T47D (cell line): ENCODE measurements at places on chromosomes 11 and 22.

DNA sequence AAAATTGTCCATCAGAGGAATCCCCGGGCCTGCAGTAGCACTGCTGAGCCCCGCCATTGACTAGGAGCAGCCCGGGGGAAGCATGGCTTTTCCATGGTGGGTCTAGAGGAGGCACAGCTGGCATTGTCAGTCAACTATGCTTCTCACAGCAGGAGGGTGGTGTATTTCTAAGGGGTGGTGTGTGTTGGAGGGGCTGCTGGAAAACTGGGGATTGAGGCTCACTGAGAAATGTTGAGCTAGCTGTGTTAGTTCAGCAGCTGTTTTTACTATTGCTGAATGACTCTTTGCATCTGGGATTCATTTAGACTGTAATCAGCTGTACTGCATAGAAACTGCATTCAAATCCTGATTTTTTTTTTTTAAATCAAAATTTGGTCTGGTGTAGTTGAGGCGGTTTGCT, 5.6 kb downstream of the DDX10 start:
- DNase-seq, result no peak

GRCh38 chr11:134047586-134047999, 21.3 kb upstream of the JAM3 start:
- DNase-seq, result no peak

- no peak for DNase-seq
Measured at GRCh38 chr11:134846328-134847082, 434.5 kb upstream of the B3GAT1 start.

GRCh38 chr11:82003671-82004515, 729.8 kb downstream of the FAM181B start:
- DNase-seq, result no peak

DNA sequence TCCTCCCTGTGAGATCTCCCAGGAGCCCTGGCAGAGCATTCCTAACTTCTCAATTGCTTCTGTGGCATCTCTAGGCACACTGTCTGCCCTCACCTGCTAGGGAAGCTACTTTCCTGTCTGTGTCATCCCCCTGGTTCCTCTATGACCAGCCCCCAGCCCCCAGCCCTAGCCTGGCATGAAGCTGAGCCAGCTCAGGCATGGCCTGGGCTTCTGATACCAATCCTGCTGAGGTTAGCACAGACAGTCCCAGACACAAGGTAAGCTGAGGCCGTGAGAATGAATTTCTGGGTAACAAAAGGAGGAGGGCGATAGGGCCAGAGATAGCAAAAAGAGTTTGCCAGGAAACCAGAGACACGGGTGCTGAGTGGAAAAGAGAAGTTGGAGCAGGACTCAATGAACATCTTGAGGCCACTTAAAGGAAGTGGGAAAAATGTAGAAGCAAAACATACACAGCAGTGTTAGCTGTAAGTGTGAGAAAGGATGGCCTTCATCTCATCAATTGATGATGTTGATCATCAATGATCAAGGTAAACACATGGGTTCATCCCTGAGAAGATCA, 87.6 kb upstream of the PICALM start:
- DNase-seq, result no peak

- no peak for DNase-seq
Measured at GRCh38 chr11:104704146-104704830, 194.0 kb downstream of the CASP12 start.

- DNase-seq, result no peak
Measured at GRCh38 chr11:47466701-47467250, 17.8 kb upstream of the RAPSN start.

DNA sequence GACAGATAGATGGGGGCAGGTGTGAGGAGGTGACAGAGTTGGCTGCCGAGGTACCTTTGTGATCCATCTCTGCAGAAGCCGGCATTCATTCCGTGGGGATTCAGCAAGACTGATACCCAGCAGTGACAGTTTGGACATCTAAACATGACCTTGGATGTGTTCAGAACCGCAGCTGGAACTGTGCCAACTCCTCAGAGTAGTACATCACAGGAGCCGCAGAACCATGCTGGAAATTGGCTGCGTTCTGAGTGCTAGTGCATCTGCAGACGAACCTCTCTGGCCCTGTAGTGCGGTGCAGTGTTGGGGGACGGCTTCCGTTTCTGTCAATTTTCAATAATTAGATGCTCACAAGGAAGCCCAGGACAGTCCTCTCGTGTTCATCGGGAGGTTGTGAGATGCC, 772.1 kb downstream of the NTM start:
- no peak for DNase-seq

- no peak for DNase-seq
Measured at GRCh38 chr11:110985547-110985946, 260.0 kb upstream of the POU2AF2 start.

GRCh38 chr11:107612445-107612844, 21.5 kb downstream of the ELMOD1 start:
- no peak for DNase-seq

- no peak for DNase-seq
Measured at GRCh38 chr22:42830161-42830560, 26.9 kb downstream of the ARFGAP3 start.

DNA sequence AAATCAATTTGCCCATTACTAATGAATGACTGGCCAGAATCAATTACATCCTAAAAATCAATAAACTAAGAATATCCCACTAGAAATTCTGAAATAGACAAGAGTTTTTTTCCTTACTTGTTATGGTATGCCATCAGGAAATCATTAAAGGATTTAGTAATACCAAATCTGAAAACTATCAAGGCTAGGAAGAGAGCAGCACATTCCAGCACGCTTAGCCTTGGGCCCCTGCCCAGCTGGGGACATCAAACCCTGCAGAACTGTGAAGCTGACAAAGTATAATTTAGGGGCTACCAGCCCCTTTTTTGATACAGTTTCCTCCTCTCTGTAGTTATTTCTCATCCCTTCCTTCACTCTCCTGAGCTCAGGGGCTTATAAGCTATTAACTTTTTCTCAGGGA, 247.8 kb upstream of the ZC3H12C start:
- DNase-seq, result no peak

DNA sequence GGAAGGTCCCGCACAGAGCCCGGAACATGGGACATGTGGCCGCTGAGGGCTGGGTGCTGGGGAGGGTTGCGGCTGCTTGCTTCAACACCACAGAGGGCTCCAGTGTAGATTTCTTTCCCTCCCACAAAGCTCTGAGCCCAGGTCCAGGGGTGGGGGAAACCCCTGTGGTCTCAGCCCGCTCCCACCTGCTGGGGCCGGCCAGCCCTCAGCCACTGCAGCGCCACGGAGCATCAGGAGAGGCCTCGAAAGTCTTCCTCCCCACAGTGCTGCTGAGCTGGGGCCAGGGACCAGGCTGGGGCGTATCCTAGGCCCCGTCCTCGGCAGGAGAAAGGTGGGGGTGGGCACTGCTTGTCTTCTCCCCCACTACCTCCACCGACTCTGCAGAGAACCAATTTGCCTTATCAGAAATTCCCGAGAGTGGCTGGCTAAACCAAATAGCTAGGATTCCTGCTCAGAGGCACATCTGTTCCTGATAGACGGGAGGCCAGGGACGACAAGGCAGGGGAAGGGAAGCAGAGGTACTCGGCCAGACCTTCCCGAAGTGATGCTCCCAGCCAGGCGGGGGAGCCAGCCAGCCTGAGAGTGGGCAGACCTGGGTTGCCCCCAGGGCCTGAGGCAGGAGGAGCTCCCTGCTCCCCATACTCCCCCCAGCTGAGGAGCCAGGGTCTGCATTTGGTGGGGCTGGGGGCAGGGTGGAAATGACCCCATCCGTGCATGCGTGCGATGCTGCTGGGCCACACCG, 18.7 kb downstream of the IGF2 start:
- no peak for DNase-seq
